ENCODE measurements at places on chromosomes 2 and 18.
A peak's percentile ranks its signal among the peaks of the same experiment; 100 is the strongest.

- DNase-seq = no peak
These were observed 279.7 kb downstream of the SRBD1 start for GRCh38 chr2:45331410-45331786.

DNA sequence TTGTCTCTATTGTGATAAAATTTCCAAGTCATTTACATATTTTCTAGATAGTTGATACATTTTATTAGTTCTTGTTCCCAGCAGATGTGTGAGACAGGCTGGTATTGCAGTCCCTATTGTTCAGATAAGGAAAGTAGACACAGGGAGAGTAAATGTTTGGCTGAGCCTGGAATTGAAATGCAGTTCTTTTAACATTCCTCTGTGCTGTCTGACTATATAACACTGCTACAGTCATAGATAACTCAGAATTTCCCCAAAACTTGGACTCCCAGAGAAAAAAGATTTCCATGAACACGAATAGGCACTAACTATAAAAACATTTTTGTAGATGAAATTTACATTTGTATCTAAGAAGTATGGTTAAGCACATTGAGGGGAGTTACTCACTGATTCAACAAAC lies 71.4 kb downstream of the PLCL1 start:
- no peak for DNase-seq

GRCh38 chr2:203400805-203401585 lies 72.8 kb downstream of the ABI2 start:
- no peak for DNase-seq

GRCh38 chr18:73653251-73653650 lies 494.4 kb downstream of the FBXO15 start:
- no peak for DNase-seq

- no peak for DNase-seq
These were observed 66.2 kb downstream of the HNMT start for GRCh38 chr2:138030459-138030858.

GRCh38 chr2:240452462-240453256 lies 17.2 kb downstream of the GPC1 start:
- DNase-seq = peak; percentile 35

DNA sequence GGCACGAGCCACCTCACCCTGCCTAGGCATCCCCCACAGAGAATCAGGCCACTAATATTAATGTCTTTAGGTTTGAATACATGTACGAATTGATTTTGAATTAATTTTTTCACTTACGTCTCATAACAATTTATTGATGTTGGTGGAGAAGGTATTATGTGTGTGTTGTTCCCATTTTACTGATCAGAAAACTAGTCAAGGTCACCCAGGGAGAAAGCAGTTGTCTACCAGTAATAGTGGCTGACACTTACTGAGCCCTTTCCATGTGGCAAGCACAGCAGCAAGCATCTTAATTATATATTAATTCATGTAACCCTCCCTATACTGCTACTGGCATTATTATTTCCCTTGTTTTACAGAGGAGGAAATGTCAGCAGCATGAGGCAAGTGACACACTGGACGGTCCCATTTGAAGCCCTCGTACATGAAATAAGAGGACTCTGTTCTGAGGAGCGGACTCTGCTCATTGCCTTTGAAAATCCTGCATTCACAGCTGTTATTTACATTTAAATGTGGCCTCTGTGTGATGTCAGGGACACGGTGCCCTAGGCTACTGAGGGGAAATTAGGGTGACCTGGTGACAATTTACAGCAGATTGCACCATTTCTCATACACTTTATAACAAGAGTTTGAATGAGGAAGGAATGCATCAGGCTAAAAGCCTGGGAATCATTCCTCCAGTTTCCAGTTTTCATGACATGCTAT lies 30.9 kb upstream of the KCNE4 start:
- no peak for DNase-seq

GRCh38 chr2:16400127-16400623 lies 265.5 kb downstream of the CYRIA start:
- DNase-seq = no peak

DNA sequence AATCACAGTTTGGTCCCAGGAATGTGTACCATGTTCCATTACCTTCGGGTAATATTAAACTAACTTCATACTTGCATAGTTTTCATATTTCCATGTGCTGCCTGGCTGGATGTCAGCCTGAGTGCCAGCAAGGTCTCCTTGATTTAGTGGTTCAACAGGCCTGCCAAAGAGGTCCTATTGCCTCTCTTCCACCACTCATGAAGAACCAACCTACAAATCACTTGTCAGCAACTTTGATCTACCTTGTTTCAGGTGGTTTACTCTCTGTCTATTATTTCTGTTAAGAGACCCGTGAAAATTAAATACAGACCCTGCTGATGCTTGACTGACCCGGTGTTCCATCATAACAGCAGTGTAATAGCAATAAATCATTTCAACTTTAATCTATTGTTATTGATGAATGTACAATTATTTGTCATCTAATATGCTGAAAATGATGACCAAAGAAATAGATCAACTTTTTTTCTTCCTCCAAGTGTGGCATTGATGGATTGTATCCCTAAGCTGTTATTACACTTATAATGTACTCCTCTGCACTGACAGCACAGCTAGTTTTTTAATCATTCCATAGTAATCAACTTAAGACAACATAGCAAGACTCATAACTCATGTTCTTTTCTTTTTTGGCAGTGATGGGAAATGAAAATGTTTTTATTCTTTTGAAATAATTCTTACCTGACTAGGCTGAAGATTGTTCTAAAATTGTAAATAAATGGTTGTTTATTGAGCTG lies 1220.2 kb upstream of the ACVR2A start:
- DNase-seq = no peak

DNA sequence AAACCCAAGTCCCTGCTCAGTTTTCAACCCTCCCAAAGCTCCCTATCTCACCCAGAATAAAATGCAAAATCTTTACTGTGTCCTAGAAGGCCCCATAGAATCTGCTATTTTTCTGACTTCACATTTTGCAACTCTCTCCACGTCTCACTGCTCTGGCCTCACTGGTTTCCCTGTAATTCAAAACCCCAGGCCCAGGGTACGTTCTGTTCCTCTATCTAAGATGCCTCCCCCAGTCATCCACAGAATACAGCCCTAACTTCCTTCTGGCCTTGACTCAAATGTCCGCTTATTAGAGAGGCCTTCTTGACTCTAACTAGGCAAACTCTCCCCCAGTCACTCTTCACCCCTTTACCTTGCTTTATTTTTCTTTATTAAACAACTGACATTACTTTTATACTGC lies 42.0 kb downstream of the FAM161A start:
- no peak for DNase-seq

Data from NCI-H526 treated with DMSO at 0.1 percent for 48 hours (cell line).